ENCODE measurements at places on chromosomes 2 and 18.

DNA sequence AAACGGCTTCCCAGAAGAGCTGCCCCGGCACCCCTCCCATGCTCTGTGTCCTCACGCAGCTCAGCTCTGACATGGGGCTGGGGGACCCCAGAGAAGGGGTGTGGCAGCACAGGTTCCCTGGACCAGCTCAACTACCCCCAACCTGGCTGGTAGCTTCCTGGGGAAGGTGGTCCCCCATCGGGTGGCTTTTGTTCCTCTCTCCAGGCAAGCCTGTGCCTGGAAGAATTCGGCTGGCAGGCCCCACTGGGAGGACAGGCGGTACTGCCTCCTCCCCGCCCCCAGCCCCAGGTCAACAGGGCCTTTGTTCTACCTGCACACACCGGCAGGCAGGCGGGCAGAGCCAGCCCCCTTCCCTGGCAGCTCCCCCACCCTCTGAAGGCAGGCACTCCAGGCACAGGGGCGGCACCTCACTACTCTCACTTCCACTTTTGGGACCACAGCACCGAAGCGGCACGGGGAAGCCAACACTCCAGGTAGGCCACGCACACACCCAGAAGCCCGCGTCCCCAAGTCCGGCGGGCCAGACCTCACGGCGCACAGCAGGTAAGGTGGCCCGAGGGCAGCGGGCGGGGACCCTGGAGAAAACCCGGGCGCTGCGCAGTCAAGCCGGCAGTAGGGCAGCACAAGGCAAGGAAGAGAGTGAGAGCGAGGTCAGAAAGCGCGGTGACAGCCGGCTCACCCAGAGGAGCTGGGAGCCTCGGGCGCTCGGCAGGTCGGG lies 1.3 kb downstream of the HS6ST1 start:
- peak; percentile 50 for DNase-seq

GRCh38 chr18:57209713-57210106 lies 62.8 kb downstream of the BOD1L2 start:
- no peak for DNase-seq

GRCh38 chr18:10563886-10564285 lies 38.1 kb downstream of the NAPG start:
- no peak for DNase-seq

GRCh38 chr2:104781151-104781550 lies 72.8 kb upstream of the POU3F3 start:
- no peak for DNase-seq

DNA sequence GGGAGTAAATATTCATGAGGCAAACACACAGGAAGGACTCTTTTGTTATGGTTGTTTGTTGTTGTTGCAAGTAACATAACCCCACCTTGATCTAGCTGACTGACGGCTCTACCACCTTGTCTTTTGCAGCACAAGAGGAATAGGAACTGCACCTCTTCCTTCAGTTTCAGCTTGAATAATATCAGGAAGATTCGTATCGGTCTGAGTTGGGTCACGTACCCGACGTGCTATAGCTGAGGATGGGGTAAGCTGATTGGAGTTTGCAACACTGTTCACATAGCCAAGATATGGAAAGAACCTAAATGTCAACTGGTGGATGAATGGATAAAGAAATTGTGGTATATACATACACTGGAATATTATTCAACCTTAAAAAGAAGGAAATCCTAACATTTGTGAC lies 14.5 kb upstream of the IL1RN start:
- DNase-seq = no peak

DNA sequence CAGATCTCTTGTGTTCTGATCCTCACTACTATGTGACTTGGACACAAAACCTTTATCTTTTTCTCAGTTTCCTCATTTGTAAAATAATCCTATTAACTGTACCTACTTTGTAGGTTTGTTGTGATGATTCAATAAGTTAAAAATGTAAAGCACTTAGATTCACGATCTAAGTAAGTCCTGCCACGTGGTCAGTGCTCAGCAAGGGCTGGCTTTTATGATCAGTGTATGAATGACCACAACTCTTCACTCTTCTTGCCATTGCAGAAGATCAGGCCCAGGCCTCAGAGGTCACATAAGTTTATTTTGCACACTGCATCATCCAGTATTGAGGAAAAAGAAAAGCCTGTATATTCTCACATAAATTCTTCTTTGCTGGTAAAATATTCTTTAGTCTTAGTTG lies 1192.5 kb upstream of the ACVR2A start:
- no peak for DNase-seq

DNA sequence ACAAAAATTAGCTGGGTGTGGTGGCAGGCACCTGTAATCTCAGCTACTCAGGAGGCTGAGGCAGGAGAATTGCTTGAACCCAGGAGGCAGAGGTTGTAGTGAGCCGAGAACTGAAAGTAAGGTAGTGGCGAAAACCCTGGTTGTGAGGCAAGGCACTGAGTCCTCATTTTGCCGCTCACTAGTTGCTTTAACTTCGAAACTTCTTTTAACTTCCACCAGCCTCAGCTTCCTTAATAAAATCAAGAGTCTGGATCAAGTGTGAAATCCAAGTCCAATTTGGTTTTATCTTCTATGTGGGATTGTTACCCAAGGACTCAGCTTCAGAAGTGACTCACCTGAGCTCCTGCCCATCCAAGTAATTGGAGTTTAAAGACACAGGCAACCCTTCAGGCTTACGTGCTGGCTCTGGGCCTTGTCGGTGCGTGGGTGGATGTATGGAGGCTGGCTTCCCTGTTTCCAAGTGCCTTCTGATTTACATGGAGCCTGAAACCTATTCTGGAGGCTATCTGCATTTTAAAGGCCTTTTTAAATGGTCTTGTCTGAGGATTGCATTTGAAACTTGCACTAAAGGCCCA lies 374.2 kb upstream of the ID2 start:
- no peak for DNase-seq

DNA sequence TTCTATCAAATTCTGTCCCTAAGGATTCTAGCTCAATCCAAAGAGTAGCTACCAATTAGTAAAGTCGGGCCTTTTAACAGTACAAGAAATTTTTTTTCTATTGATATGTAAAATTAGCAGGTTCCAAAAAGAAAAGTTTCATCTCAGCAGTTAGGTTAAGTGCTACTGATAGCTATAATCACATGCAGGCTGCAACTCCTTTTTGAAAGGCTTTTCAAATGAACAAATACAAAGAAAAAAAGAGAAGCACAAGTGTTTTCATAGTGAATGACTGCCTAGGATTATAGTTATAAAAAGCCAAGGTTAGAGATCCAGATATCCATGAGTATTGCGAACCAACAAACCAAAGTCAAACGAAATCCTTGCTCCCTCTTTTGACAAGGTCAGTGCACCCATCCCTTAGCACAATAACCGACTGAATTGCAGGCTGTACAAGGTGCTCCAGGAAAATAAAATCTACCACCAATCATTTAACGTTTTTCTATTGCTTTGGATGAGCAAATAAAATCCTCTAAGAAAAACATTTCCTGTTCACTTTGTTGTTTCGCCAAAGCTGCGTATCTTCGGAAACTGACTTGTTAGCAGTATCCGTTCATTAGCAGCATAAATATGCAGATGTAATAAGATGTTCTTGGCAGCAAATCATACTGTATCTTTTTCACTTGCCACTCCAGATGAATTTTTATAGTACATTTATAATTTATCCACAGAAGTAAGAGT lies 100.2 kb downstream of the SRBD1 start:
- no peak for DNase-seq

DNA sequence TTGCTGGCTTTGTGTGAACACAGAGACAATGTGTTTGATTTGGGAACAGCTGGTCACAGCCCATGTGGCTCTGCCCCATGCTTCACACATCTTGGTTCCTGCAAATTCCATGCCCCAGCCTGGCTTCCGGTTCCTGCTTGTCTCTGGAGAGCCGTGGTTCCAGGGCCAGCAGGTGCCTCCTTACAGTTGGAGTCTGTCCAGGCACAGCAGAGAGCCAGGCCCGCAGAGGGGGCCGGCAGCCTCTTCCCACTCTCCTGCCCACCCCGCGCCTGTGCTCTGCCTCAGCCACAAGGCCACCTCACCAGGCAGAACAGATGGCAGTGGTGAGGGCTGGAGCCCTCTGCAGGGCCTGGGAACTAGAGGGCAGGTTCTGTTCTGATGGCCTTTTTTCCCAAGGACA lies 81.5 kb downstream of the LDLRAD4 start:
- no peak for DNase-seq

DNA sequence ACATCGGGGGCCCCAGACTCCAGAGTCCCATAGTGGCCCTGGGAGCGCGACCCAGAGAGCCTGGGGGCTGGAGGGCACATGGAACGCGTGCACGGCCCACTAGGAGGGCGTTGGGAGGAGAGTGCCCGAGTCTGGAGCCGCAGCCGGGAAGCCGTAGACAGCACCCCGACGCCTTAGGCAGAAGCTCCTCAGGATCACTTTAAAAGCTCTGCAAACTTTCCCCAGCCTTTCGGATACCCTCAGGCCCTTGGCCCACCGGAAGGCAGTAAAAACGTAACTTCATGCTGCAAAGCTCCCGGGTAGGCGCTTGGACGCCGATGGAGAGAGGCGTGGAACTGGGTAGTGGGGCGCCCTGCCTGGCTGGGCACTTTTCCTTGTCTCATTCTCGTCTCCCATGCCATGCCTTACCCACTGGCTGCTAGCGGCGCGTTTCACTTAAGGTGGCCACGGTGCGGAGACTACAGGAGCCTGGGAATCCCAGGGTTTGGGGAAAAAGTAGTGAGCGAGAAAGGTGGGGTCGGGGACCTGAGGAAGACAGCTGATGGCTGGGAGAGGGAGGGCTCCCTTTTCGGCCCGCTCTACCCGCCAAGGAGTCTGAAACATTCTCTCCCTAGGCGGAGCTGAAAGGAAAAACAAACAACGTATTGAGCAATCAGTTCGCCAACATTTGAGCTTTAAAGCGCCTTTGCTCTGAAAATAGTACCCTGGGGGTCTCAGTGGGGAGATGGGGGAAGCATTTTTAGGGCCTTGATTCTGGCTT lies 141.8 kb downstream of the MEIS1 start:
- peak; percentile 25 for DNase-seq

- DNase-seq = no peak
These were observed 390.6 kb downstream of the TNS1 start for GRCh38 chr2:217612211-217612610.

- no peak for DNase-seq
These were observed 184.5 kb upstream of the CWC22 start for GRCh38 chr2:180191432-180192124.

GRCh38 chr2:12720278-12720620 lies 3.5 kb downstream of the TRIB2 start:
- DNase-seq = no peak

DNA sequence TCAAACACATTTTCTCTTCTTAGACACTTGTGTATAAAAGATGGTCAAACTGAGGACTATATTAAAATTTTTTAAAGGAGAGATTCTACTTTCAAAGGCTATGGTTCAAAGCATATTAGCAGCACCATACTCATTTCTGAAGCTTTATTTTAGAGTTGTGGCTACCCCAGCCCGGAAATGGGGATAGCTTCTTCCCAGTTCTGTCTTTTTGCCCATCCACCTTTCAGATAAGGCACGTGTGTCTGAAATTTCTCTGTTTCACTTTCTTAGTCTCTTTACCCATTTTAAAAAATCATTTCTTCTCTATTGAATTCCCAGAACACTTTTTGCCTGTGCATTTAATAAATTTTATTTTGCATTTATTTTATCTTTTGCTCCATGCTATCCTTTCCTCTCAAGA lies 431.5 kb downstream of the RNF144A start:
- no peak for DNase-seq

GRCh38 chr18:79848579-79849327 lies 51.0 kb downstream of the KCNG2 start:
- DNase-seq = no peak

GRCh38 chr2:168178520-168179324 lies 68.7 kb downstream of the STK39 start:
- no peak for DNase-seq

GRCh38 chr18:61643884-61644647 lies 248.7 kb downstream of the RNF152 start:
- DNase-seq = no peak

GRCh38 chr18:10247742-10248082 lies 206.7 kb upstream of the APCDD1 start:
- no peak for DNase-seq

DNA sequence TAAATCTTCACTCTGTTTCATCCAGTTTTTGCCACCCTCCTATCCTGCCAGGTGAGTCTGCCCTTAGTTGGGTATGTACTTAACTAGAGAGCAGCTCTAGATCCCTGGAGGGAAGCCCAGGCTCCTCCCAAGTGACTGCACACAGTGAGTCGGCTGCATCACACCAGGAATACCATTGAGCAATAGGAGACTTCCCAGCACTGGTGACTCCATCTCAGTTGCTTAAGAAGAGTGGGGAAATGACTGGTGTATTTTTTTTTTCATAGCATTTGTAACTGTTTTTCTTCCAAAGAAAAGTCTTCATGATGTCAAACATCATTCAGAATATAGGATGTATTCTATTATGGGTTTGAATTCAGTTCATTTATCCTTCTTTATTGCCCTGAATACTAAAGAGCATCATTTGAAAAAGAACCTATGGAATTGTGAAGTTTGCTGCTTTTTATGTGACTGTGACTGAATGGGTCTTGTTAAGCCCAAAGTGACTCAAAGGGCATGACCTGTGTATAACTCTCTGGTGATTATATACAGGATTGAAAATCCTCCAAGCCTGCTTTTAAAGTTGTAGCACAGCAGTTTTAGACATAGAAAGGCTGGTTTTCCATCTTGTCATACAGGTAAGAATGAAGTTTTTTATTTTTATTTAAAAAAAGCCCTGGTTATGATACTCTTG lies 84.3 kb downstream of the MAP3K20 start:
- peak; percentile 70 for DNase-seq

Data from Calu3 (cell line).